ENCODE measurements at places on chromosomes 4 and X.
A peak's percentile ranks its signal among the peaks of the same experiment; 100 is the strongest.

DNA sequence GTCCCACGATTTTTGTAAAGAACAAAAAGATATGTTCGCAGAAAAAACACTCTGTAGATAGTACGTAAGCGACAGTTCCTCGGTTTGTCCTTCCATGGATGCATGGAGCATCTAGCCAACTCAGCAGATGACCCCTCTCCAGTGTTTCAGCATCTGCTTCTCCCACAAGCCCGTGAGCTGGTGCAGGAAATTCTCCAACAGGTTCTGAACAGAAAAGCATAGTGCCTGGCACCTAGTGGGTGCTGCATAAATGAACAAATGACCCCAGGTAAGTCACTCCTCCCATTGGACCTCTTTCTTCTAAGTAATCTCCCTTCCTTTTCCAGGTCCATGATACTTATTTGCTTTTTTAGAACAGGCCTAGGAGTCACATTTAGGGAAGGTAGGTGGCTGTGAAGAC lies 966 bp upstream of the KIAA0232 start:
- DNase-seq = no peak

- no peak for DNase-seq
These were observed 559.6 kb upstream of the AMOT start for GRCh38 chrX:113400193-113400704.

DNA sequence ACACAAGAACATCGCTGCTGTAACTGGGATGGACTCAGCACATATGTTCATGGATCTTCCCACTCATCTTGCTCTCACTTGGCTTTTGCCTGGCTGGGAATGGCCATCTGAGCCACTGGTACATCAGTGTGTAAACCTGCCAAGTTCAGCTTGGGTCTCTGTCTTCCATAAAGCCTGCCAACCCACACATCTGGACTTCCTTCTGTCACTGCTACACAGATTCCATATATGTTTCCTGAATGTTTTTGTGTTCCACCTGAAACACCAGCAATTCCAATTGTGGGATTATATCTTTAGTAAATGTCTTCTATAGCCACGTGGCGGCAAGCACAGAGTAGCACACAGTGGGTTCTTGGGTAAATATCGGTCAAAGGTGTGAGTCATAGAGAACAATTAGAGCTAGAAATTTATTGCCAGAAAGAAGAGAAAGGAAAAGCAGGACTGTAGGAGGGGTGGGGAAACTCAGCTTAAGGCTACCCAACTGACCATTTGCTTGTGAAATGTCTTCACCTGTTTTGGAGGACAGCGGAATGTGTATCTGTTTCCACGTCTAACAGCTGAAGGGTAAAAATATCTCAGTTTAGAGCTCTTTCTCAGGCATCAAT lies 125.9 kb downstream of the MFAP3L start:
- no peak for DNase-seq

DNA sequence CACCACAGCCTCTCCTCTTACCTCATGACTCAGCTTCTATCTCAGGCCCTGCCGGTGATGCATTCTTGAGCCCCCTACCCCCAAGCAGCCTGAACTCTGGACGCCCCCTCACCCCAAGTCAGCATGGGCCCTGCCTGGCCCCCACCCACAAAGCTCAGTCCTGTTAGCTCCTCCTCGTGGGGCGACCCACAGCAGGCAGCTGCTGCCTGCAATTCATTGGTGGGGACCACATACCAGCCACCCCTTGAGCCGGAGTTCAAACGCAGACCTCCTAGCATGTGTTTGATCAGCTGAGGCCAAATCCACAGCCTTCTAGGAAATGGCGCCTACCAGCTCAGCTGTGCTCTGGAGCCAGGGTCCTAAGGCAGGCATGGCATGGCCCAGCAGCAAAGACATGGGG lies 111.8 kb downstream of the EFNB1 start:
- no peak for DNase-seq

GRCh38 chrX:13014111-13015096 lies 30.0 kb downstream of the FAM9C start:
- DNase-seq = no peak

DNA sequence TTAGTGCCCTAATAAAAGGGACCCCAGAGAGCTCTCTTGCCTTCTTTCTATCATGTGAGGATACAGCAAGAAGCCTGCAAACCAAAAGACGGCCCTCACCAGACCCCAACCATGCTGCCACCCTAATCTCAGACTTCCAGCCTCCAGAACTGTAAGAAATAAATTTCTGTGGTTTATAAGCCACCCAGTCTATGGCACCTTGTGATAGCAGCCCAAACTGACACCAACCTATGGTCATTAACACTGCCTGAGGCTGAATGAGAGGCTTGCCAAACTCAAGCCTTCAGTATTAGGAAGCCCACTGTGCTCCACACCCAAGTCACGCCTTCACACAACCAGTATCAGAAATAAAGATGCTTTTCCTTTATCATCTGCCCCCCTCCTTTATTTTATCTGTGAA lies 127.3 kb upstream of the KLF3 start:
- no peak for DNase-seq

GRCh38 chr4:56757821-56758411 lies 63.6 kb downstream of the SPINK2 start:
- peak; percentile 82 for DNase-seq

DNA sequence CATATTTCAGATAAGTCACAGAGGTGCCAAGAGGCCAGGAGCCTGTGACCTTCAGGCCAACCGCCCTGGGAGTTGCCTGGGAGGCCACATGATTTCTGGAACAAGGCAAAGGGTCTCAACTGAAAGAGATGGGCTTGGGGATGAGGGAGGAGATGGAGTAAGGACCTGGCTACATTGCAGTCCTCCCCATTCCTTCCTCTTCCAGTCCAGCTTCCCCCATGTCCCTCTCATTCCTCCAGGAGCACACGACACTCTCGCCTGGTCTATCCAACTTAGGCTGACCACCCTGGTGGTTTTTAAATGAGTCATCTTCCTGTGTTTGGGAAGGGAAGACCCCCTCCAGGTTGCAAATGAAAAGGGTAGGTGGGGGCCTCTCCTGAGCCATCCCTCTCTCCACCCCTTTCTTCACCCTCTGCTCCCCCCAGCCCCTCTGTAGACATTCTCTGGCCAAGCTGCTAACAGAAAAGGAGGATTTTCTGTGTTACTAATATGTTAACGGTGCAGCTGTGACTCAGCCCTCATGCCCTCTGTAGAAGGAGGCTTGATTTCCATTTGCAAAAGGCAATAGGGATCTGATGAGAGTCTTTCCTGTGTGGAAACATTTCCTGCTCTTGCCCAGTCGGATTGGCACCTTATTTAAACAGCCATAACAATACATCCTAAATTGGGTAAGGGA lies 79.2 kb downstream of the RTL5 start:
- no peak for DNase-seq

- no peak for DNase-seq
These were observed 91.6 kb downstream of the FUNDC1 start for GRCh38 chrX:44451056-44451455.

DNA sequence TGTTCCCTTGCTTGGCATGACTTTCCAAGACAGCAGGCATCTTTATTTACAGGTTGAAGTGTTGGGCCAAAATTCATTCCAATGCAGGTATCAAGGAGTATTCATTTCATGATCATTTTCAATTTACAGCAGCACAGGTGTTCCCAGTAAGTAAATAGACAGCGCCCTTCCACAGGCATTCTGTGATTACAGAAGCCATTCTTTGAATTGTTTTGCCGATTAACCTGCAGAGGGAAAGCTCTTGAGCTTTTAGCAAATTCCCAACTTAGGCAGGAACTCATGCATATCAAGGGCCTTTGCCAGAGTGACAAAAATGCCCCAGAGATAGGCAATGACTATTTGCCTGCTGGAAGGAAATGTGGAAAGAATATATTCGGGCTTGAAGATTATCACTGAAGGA lies 6.8 kb downstream of the TXK start:
- no peak for DNase-seq

DNA sequence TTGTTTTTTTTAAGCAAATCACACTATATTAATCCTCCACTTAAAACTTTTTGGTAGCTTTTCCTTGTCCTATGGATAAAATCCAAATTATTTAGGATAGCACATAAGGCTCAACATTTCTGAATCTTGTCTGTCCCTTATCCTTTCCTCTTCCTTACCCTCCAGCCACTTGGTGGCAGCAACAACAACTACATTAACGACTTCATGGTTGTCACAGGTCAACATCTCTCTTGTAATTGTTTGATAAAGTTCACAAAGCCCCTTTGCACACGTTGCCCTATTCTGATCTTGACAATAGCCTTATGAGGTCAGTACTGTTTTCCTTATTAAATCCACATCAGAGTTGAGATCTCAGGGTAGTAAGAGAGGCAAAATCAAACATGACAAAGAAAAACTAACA lies 269.0 kb upstream of the PABPC4L start:
- no peak for DNase-seq

- peak; percentile 58 for DNase-seq
These were observed 5.6 kb downstream of the CYSLTR1 start for GRCh38 chrX:78321809-78322208.

- DNase-seq = no peak
These were observed 280.6 kb upstream of the ZFP42 start for GRCh38 chr4:187714957-187715356.

DNA sequence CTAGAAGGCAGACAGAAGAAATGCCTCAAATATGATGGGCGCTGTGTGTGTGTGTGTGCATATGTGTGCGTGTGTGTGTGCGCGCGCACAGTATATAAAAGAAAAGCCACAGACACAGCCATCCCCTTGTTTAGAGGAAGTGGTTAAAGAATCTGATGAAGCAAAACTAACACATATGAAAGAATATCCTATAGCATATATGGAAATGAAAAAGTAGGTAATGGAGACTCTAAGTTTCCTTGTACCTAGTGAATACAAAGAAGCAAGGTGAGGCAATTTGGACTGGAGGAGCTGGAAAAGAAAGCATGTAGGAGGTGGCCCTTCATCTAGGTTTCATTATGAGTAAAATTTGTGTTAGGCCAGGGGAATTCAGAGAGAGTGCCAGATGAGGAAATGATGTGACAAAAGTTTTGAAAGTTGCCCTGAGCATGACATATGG lies 58.6 kb upstream of the MCF2 start:
- DNase-seq = peak; percentile 58

GRCh38 chr4:185171373-185172071 lies 28.5 kb downstream of the SLC25A4 start:
- DNase-seq = no peak

GRCh38 chrX:106955004-106955772 lies 35.0 kb downstream of the CLDN2 start:
- no peak for DNase-seq

- DNase-seq = no peak
These were observed 127.2 kb downstream of the CHRNA9 start for GRCh38 chr4:40462326-40462725.

DNA sequence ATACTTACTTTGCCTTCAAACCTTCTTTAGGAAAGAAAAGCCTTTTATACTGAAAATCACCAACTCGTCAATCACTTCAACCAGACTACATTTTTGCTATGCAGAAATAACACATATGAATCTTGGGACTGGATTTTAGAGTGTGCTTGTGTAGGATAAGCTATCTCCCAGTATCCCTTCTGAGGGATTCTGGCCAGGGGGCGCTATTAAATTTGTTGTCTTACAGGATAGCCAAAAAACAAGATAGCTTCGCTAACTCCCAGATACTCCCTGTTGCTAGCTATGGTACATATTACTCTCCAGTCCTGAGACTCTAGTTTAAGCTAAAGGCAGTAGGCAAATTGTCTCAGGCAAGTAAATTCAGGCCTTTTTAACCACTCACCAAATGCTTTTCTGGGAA lies 167.2 kb downstream of the LHFPL1 start:
- DNase-seq = no peak

DNA sequence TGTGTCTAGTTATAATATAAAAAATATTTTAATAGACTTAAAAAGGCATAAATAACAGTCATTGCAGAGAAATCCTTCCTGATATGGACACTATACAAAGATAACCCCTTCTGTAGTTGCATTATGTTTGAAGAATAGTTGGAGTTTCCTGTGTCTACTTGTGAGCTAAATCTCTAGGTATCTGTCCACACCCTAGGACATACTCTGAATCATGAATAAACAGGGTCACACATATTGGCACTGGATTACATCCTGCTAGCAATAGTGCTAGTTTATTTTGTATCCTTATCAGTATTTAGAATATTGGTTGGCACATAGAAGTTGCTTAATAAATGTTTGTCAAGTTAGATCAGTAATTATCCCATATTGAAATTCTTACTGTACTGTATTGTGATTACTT lies 173.9 kb downstream of the GRXCR1 start:
- no peak for DNase-seq

DNA sequence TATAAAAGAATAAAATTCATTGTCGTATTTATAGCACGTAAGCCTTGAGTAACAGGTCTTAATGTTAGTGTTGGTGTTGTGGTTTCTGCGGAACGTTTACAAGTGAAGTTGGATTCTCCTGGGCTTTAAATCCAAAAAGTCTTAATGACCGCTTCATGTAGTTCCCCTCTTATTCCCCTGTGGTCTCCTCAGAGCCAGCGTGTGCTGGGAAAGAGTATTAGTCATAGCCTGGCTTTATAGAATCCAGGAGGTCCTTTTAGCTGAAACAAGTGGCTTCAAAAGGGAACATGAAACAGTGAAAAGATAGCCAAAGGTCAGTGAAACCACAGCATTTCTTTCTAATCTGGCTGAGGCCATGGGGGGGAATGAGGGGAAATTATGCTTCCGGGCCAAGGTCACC lies 79.1 kb downstream of the CLCN4 start:
- no peak for DNase-seq
